ENCODE measurements at places on chromosomes 1 and 21. TPM values are rescaled to one million over a fixed set of nuclear protein-coding genes. Genes with fewer than 3 reads are reported as not detected.

GRCh38 chr1:176033881-176034280, 173.2 kb downstream of the COP1 start:
- peak; percentile 17 for DNase-seq

GRCh38 chr1:153277852-153278251, 18.4 kb downstream of the LORICRIN start:
- no peak for DNase-seq

- no peak for DNase-seq
These were observed 363.7 kb downstream of the NEGR1 start for GRCh38 chr1:71918630-71919029.

DNA sequence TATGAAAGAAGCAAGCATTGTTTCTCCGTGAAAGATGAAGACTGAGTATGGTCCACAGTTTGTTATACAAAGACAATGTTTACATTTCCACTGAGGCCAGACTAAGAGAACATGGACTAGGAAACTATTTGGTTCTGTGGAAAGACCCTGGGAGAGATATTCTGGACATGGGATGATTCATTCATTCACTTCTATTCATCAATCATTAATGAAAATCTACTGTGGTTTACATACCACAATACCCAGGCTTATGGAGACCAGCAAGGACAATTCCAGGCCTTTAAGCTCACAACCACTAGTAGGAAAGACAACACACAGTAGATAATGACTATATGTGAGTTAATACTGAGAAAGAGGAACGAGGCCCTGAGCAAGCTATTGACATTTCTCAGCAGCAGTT, 125.4 kb downstream of the TBX15 start:
- no peak for DNase-seq

DNA sequence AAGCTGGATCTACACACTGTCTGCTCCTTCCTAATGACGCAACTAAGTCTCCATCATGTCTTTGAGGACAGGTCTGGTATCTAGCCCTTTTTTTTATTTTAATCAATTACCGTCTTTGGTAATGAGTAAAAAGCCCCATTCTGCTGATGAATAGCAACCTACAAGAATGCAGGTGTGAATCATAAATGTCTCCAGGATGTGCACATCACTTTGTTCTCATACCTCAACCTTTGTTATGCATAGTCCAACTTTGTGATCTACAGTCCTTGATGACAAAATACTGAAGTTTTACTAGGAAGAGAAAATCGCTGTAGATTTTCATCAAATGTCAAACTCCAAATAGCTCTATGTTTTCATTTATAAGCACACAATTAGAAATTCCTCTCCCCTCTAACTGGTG, 39.3 kb downstream of the PLPPR5 start:
- no peak for DNase-seq

DNA sequence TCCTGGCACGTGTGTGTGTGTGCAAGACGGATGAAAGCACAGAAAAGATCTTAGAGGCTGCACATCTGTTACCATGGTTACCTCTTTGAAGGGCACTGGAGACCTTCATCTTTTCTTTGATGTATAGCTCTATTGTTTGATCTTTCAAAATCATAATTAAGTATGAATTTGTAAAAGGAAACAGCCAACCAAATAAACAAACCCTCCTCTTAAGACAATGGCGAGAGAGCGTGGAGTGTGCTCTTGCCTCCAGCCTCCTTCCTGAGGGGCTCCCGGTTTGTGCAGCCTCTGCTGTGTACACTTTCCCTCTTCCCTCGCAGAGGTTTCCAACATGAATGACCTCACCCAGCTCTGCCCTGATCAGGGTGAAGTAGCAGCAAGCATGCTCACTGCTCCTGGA, 27.9 kb downstream of the CACNA1S start:
- no peak for DNase-seq

- DNase-seq, result no peak
These were observed 81.7 kb upstream of the DUSP10 start for GRCh38 chr1:221823561-221823960.

Gene RGS7
- polyA plus RNA-seq, result not detected

DNA sequence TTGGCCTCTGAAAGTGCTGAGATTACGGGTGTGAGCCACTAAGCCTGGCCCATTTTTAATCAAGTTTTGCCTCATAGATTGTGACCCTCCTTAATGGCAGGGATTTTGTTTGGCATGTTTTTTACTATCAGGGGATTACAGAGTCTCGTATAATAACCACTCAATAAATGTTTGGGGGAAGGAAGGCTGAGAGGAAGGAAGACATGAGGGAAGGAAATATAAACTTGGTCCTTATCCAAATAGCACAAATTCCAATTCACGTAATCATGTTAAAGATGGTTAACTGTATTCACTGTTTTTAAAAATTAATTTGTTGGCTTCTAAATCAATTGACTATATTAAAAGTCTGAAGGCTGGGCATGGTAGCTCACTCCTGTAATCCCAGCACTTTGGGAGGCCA, 30.9 kb upstream of the SERTAD4 start:
- DNase-seq, result no peak

Measured in muscle of back (tissue), 13 donors.